ENCODE measurements at places on chromosomes 7 and 10.

GRCh38 chr10:44922021-44922420 is 10.9 kb downstream of the TMEM72 start:
- no peak for DNase-seq

DNA sequence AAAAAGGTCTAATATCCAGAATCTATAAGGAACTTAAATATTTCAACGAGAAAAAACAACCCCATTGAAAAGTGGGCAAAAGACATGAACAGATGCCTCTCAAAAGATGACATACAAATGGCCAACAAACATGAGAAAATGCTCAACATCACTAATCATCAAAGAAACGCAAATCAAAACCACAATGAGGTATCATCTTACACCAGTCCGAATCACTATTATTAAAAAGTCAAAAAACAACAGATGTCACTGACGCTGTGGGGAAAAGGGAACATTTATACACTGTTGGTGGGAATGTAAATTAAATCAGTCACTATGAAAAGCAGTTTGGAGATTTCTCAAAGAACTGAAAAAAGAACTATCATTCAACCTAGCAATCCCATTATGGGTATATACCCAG is 6.0 kb downstream of the VWDE start:
- no peak for DNase-seq

GRCh38 chr10:27744802-27745731 is 552 bp downstream of the MKX start:
- no peak for DNase-seq

GRCh38 chr7:50292763-50293162 is 11.8 kb upstream of the IKZF1 start:
- DNase-seq, result no peak

- DNase-seq, result no peak
Observed at GRCh38 chr7:111224354-111225231, 133.7 kb downstream of the LRRN3 start.

GRCh38 chr10:76874176-76874575 is 763.4 kb downstream of the KCNMA1 start:
- DNase-seq, result no peak

DNA sequence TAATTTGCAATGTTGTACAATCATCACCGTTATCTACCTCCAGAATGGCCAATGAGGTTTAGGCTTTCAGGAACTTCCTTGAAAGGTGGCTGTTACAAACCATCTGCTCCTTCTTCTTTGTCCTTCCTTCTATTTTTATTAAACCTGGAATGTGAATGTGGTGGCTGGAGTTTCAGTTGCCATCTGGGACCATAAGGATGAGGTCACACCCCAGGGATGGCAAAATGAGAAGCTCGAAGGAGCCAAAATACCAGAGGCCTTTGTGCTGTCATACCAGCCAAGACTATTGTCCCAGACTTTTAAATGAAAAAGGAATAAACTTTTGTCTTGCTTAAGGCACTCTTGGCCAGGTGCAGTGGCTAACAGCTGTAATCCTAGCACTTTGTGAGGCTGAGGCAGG is 30.9 kb upstream of the LMTK2 start:
- no peak for DNase-seq

DNA sequence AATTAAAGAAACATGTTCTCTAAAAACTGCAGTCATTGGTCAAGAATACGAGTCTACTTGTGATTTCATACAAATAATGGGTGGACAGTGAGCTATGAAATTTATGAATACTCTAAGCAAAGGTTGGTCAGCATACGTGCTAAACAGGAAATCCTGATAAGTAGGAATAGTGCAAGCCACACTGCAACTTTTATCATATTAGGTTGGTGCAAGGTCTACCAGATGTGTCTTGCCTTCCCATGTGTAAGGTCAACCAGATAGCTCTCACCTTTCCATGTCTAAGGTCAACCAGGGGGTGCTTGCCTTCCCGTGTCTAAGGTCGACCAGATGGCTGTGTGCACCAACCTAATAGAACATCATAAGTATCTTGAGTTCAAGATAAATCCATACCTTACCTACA is 2.0 kb upstream of the ITGB1 start:
- DNase-seq, result no peak

DNA sequence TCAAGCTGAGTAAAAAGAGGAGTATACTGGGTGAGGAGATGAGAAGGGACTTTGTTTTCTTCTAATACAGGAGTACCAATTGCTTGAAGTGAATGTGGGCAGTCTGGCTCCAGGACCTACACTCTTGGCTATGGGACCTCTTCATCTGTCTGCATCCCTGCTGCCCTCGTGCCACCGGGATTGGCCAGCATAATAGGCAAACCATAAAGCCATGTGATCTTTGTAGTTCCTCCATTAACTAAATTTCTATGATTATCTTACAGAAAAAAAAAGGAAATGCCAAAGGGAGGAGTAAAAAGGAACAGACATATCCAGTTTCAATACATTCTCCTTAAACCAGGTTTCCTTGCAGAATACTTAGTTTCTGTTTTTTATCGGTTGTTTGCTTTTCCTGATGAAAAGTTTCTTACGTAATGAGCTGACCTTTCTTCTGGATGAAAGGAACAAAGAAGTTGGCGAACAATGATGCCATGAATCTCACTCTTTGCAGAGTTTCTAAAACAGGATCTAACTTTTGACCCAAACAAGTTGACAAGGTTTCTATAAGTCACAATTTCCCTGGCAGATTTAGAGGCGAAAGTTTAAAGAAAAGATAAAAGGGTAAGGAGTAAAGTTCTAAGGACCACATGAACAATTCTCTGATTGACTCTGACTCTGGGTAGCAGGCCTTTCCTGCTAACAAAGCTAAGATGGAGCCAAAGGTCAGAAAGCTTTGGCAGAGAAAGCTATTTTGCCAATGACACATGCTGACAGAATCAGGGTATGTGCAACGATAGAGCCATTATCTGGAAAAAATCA is 54.1 kb downstream of the LAMB1 start:
- DNase-seq, result no peak

GRCh38 chr10:116049974-116050304 is 223.1 kb downstream of the GFRA1 start:
- no peak for DNase-seq

DNA sequence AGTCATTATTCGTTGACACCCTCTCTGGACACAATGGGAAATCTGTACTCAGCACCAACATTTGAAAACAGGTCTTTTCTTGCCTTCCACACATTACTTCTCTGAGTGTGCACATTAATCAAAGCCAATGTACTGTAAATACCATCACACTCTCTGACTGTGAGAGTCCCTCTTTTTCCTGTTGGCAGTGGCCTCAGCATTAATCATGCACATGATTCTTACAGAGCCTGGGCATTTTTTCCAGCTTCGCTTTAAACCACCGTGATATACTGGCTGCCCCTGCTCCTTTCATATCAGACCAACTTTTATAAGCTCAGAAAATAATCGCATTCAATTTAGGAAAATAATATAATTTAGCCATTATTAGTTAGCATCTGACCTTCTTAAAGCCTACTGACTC is 919.4 kb upstream of the LRRTM3 start:
- DNase-seq, result no peak

DNA sequence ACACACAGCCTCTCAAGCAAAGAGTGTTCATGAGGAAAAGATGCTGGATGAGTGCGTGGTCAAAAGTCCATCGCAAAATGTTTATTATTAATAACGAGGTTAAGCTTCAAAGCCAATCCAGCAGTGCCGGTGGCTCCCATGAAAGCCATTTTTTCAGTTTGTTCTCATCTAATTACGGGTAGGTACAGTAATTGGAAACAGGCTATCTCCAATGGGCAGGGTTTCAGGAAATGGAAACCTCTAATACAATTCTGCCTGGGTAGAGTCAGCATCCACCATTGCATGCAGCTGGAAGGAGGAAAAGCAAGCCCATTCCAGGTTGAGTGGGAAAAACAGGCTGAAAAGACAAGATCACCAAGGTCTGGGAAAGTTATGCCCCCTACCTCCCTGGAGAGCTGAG is 57.4 kb downstream of the GPAM start:
- no peak for DNase-seq

DNA sequence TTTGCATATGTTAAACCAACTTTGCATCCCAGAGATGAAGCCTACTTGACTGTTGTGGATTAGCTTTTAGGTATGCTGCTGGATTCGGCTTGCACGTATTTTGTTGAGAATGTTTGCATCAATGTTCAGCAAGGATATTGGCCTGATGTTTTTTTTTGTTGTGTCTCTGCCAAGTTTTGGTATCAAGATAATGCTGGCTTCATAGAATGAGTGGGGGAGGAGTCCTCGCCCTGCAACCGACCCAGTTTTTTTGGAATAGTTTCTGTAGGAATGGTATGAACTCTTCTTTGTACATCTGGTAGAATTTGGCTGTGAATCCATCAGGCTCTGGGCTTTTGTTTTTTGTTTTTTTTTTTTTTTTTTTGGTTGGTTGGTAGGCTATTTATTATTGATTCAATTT is 147.9 kb downstream of the AHR start:
- no peak for DNase-seq

- DNase-seq, result no peak
Observed at GRCh38 chr7:73971704-73972341, 56.1 kb upstream of the ELN start.

GRCh38 chr10:119131512-119132240 is 27.8 kb downstream of the DENND10 start:
- no peak for DNase-seq

DNA sequence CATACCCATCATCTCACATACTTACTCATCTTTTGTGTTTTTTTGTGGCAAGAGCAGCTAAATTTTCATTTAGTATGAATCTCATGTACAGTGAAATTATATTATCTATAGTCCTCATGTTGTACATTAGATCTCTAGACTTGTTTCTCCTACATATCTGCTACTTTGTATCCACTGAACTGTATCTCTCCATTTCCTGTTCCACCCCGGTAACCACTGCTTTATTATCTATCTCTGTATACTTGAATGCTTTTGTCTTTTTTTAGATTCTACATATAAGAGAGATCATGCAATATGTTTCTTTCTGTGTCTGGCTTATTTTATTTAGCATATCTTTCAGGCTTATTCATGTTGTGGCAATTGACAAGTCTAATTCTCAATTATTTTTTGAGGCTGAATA is 125.1 kb downstream of the ANKRD7 start:
- no peak for DNase-seq

- DNase-seq, result no peak
Observed at GRCh38 chr10:2619472-2619871, 447.9 kb upstream of the PFKP start.

DNA sequence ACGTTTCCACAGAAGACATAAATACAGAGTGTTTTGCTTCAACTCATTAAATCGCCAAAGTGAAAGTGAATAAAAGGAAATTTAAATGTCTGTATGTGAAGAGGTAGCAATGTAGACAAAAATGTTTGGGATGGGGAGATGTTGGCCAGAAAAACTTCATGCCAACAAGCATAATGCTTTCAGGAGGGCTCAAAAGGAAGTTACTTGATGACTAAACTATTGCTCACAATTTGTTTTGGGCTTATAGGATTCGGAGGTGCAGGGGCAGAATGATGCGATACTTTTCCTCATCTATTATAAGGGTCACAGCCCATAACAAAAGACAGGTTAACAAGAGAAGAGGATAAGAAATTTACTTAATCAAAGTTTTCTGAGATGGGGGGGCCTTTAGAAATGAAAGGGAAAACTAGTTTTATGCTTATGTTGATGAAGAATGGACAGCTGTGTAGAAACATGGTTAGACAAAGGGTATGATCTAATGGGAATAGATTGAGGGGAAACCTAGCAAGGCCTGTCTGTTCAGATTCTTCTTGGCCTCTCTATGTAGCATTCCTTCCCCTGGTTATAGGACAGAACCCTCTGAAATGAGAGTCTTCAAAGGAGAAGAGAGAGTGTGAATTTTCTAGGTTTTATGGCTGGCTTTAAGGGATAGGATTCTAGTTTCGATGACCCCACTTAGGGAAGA is 898.6 kb downstream of the LRMDA start:
- DNase-seq, result no peak

DNA sequence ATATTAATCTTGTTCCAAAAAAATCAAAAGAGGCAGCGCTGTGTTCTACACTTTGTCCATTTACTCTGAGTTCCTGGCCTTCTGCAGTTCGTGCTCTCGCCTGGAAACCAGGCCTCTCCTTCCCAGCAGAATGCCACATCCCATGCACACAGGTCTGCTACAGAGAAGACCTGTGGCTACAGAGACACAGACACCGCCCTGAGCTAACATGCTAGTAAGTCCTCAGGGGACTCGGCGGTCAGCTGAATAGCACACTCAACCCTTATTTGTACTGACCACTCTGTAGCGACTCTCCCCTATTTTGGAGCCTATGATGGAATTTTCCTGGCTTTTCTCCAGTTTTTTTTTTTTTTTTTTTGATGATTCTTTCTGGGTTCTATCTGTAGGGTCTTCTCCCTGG is 12.8 kb downstream of the CREB3L2 start:
- no peak for DNase-seq

DNA sequence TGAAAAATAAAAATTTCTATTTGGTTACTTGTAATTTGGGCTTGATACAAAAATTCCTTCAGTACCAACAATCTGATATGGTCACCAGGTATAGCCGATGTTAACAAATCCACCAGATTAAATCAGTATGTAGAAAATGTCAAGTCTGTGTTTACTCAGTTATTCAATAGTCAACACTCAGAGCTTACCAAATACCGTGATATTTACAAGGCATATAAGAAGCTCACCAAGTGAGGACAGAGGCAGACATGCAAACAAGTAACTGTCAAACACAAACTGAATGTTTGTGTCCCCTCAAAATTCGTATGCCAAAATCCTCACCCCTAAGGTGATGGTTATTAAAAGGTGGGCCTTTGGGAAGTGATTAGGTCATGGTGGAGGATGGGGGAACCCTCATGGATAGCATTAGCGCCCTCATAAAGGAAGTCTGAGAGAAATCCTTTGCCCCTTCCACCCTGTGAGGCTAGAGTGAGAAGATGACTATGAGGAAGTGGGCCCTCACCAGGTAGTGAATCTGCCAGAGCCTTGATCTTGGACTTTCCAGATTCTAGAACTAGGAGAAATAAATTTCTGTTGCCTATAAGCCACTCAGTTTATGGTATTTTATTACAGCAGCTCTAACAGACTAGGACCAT is 63.1 kb downstream of the TES start:
- no peak for DNase-seq
